ENCODE measurements at places on chromosomes 7 and 10.

DNA sequence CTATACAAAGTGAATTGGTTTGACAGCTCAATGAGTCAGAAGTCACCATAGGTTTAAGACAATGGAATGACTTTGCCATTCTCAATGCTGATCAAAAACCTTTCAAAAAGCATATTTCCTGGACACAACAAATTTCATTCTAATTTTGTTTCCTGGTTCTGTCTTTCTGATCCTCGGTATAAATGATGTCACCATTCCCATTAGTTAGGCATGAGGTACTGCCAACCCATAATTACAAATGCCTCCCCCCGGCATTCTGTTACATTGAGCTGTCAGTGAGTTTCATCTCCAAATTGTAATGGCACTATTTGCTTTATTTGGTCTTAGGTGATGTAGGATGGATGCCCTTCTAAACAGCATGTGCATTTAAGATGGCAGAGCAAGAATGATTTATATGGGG lies 81.7 kb upstream of the NFE2L3 start:
- DNase-seq = no peak

- peak; percentile 73 for DNase-seq
Observed at GRCh38 chr10:7756360-7756992, 31.3 kb downstream of the KIN start.

- no peak for DNase-seq
Observed at GRCh38 chr7:92740134-92740533, 96.2 kb downstream of the CDK6 start.

GRCh38 chr10:5666008-5666840 lies at the start of gene ASB13:
TSS of gene ASB13 (minus strand) at chr10:5666595. CDS start at chr10:5666551, 44 bp downstream.
- DNase-seq = no peak

GRCh38 chr10:89924261-89924660 lies 222.9 kb downstream of the KIF20B start:
- no peak for DNase-seq

DNA sequence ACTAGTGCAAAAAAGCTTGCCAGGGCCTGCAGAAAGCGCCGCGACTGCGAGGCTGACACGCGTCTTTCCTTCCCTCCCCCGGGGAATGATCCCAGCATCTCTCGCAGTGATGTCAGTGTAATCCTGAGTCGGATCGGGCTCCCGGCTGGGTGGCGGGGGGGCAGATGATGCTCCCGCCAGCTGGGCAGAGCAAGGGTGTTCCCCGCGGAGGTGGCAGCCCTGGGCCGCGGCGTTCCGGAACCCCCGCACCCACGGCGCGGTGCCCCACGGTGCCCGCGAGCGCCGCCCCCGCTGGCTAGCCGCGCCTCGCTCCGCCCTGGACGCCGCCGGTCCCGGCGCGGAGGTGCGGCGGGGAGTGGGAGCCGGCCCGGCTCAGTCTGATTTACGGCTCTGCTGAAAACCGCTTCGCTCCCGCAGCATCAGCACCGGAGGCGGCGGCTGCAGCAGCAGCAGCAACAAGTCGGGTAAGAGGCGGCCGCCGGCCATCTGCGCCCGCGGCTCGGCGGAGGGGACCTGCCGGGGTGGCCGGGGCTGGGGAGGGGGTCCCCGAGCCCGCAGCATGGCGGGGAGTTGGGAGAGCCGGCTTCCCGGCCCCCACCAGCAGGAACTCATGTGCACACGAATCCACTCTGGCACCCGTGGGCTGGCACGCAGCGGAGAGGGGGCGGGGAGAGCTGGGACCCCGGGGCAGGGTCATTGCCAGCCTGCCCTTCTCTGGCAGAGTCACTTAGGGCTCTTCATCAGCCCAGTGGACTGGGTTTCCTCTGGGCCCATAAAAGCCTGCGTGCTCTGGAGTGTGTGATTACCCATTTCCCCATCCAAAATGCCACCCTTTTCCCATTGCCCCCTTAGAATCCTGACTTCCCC lies at the start of gene ZNF365:
Gene ZNF365, plus strand, starts transcription at position 375 of the 867 bp plus-strand sequence. CDS start 1,825 bp downstream, outside the sequence.
- peak; percentile 29 for DNase-seq

DNA sequence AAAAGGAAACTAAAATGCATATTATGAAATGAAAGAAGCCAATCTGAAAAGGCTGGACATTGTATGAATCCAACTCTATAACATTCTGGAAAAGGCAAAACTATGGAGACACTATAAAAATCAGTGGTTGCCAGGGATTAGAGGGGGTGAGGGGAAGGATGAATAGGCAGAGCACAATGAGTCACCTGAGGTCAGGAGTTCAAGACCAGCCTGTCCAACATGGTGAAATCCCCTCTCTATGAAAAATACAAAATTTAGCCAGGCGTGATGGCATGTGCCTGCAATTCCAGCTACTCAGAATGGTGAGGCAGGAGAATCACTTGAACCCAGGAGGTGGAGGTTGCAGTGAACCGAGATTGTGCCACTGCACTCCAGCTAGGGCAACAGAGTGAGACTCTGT lies 324.8 kb upstream of the PHYHIPL start:
- no peak for DNase-seq

DNA sequence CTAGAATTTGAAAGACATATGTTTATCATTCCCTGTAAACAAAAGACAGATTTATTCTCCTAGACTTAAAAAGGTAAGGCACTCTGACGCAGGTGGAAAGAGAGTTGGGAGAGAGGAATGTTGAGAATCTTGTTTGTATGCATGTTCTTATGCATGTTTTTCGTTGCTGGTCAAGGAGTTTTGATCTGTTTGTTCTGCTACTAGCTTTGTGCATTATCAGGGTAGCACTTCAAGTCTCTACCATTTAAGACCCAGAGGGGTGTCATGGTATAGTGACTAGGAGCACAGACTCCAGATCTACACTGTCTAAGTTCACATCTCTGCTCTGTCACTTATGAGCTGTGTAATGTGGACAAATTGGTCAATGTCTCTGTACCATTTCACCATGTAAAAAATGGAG lies 200.2 kb upstream of the FZD1 start:
- no peak for DNase-seq

DNA sequence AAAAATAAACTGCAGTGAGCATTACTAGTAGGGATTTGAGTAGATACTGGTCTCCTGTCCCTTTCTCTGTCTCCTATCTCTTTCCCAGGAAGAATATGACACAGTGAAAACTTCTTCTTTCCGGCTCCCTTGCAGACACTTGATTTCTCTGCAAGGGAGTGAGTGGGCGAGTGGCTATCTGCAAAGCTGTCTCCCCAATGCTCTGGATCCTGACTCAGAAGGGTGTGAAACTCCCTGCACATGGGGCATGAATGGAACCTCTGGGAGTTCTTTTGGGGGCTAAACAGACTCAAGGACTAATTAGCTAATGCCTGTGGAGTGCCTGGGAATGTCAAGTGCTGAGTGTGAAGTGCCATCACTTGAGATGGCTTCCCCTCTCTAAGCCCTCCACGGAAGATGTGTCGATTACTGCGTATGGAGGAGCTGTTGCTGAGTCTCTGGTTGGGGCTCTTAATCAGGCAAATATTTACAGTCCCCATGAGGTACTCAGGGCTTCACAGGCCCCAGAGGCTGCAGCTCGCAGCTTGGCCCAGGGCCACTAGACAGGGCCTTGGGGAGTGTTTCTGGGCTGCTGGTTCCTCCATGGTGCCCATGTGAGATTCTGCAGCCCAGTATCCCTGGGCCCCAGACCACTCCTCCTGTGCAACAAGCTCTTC lies 139.8 kb downstream of the RPS24 start:
- no peak for DNase-seq

DNA sequence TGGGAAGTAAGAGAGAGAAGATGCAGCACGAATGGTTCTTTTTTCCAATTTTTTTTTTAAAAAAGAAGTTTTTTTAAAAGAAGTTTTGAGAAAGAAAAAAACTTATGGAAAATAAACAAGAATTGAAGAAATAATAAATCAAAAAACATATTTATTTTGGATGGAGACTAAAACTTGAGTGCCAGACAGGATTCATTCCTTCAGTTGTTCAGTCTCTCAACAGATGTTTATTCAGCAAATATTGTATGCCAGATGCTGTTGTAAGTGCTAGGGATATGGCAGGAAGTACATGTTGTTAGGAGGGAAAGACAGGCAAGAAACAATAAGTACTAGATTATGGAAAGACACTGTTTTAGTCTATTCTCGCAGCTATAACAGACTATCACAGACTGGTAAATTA lies 750.7 kb upstream of the PHF14 start:
- DNase-seq = no peak

DNA sequence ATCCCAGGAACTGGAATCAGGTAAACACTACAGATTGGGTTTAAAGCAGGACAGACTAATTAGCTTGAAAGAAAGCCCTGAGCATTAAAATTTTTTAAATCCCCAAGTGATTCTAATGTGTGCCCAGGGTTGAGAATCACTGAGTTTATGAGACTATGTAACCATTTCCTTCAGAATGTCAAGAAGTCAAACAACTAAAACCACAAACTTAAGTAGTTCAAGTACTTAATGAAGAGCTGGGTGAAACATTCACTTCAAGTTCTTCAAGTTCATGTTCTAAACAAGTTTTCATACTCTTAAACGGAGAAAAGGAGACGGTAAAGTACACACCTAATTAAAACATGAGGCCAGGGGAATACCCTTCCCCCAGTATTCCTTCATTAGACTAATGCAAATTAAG lies 28.2 kb upstream of the TLL2 start:
- no peak for DNase-seq

GRCh38 chr7:34385384-34385783 lies 272.6 kb upstream of the NPSR1 start:
- DNase-seq = no peak

DNA sequence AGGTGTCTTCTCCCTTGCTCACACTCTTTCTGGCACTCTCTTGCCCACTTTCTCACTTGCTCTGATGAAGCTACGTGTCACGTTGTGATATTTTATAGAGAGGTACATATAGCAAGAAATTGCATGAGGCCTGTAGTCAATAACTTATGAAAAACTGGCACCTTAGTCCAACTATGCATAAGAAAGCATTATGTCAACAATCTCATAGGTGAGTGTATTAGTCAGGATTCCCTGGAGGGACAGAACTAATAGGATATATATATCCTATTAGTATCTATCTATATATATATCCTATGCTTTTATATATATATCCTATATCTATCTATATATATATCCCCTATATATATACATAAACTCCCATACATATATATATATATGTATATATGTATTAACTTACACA lies 18.8 kb upstream of the MDFIC start:
- no peak for DNase-seq

DNA sequence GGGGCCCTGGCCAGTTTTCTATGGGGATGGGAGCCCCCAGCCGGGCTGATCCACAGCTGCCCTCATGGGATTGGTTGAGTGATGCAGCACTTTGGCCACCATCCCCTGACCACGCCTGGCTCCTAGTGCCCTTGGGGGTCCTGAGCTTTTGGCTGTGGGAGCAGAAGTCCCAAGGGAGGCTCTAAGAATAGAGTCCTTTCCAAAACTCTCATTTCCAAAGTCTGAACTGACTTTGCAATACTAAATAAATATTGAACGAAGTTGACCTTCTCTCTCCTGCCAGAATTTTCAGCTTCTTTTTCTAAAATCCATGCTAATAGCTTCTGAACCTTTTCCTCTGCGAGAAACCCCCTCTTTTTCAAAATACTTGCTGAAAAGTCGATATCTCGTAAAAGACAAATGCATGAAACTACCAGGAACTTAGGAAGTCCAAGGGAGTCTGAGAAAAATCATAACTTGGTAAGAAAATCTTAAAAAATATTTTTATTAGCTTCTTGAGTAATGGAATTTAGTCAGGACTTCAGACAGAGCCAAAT lies 62.7 kb upstream of the IGFBP3 start:
- no peak for DNase-seq

GRCh38 chr7:112896026-112896601 lies 105.9 kb upstream of the TMEM168 start:
- DNase-seq = no peak

GRCh38 chr10:80492848-80493521 lies 38.9 kb downstream of the TSPAN14 start:
- DNase-seq = no peak

- DNase-seq = no peak
Observed at GRCh38 chr10:100186253-100187212, 704 bp upstream of the ERLIN1 start.

DNA sequence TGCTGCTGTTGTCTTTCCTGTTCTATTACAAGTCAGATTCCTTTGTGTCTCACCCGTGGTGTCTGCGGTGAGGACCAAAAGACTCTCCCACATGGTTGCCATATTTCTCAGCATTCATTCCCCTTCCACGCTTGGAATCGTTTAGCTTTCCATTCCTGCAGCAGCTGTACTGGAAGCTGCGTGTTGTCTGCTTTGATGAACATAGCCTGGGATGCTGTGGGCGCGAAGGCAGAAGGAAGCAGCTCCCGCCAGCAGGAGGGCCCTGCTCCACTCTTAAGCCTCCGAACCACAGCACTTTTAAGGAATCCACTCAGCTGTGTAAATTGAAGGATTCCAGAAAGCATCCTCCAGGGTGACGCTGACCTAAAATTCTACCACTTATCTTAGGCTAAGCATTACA lies 303.6 kb upstream of the PITRM1 start:
- no peak for DNase-seq

- DNase-seq = peak; percentile 48
Observed at GRCh38 chr10:69413221-69413865, 3.4 kb downstream of the TACR2 start.

- no peak for DNase-seq
Observed at GRCh38 chr10:96188916-96189315, 58.8 kb downstream of the ZNF518A start.

DNA sequence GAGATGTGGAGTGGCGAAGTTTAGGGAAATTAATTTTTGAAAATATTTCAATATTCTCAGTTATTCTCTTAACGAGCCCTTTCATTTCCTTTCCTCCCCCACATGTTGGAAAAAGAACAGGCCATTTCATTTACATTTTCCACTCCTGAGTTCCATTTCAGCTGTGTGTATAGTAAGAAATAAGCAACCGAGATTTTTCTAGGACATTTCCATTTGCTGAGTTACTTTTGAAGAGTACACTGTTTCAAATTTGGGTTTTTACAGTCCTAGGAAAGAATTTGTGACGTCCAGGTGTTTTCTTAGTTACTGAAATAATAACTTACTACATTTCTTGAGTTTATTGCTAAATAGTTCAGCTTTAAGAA lies 1.2 kb downstream of the SEPTIN7 start:
- DNase-seq = no peak
